ENCODE measurements at places on chromosomes 13 and 19. TPM values are rescaled to one million over a fixed set of nuclear protein-coding genes. Genes with fewer than 3 reads are reported as not detected.
A peak's percentile ranks its signal among the peaks of the same experiment; 100 is the strongest.

PPP5C gene
- 48.7 TPM for total RNA-seq

ATXN8OS gene
- total RNA-seq = not detected

GRCh38 chr13:79393564-79394249 is 12.3 kb downstream of the RBM26 start:
- no peak for DNase-seq

DNA sequence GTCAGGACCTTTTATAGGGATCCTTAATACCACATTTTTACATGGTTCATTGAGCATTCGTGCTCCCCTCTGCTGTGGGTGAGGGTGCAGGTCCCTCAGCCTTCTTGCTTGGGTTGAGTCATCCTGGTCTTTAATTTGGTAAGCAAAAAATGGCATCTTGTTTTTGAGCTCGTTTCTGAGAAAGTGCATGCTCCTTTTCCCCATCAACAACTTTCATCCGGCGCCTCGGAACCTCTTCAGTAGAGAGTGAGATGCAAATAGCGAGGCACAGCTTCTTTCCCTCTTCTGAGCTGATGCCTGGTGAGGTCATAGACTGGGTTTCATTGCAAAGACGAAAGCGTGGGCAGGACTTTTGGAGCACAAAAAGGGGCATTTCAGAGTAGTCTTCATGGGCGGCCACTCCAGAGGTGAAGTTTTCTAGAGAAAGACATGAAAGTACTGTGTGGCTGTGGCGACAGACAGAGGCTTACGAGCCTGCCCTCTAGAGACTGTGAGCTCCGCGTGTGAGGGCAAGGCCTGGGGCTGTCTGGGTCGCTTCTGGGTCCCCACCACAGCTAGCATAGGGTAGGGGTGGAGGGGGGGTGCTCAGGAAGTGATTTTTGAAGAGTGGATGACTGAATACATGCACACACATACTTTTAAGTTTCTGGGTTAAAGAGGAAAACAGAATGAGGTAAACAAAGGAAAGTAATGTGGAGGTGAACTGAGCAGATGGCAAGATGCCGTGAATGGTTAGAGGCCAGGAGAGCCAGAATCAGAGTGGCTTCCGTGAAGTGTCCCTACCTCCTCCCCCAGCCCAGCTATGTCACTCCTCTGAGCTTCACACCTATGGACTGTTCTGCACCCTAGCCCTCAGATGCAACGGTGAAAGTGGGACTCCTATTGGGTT is 44.3 kb downstream of the BBC3 start:
- no peak for DNase-seq

DNA sequence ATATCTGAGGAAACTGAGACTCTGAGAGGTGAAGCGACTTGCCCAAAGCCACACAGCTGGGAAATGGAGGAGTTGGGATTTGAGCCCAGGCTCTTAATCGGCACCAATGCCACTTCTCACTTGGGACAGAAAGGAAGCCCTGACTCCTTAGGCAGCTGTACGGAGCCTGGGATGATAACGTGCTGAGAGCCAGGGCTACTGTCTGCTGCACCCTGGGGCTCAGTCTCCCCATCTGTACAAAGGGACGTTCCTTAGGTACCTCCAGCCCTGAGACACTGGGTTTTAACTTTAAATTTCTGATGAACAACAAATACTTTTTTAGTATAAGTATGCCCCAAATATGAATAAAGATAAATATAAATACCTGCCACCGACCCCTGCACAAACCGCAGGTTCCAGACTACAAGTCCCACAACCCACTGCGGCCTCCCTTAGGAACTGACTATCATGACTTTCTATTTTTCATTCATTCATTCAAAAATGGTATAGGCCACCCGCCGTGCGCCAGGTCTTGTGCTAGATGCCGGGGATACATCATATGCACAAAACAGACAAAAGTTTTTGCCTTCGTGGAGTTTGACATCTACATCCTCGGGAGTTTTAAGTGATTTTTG is 776 bp upstream of the NCLN start:
- no peak for DNase-seq

- peak; percentile 90 for DNase-seq
These were observed 59.5 kb downstream of the ARHGEF18 start for GRCh38 chr19:7408251-7408650.

- DNase-seq = peak; percentile 62
These were observed 49.6 kb downstream of the MYO9B start for GRCh38 chr19:17125062-17125727.

Data from myocyte (in vitro differentiated cells).